ENCODE measurements at places on chromosomes 7 and 10.

DNA sequence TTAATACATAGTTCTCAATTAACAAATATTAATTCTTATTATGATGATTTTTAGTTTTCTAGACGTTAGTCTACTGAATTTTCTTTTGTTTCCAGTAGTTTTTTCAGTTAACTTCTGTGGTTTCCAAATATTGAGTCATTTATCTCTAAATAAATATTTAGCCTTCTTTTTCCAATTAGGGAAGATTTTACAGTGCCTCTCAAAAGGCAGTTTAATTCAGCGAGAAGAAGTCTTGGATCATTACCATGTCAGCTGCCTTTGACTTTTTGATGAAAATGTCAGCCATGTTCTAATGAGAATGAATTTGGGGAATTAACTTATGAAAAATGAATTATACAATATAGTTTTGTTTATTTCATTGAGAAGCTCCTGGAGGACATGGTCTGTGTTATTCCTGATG lies 90.0 kb downstream of the CDK14 start:
- no peak for DNase-seq

DNA sequence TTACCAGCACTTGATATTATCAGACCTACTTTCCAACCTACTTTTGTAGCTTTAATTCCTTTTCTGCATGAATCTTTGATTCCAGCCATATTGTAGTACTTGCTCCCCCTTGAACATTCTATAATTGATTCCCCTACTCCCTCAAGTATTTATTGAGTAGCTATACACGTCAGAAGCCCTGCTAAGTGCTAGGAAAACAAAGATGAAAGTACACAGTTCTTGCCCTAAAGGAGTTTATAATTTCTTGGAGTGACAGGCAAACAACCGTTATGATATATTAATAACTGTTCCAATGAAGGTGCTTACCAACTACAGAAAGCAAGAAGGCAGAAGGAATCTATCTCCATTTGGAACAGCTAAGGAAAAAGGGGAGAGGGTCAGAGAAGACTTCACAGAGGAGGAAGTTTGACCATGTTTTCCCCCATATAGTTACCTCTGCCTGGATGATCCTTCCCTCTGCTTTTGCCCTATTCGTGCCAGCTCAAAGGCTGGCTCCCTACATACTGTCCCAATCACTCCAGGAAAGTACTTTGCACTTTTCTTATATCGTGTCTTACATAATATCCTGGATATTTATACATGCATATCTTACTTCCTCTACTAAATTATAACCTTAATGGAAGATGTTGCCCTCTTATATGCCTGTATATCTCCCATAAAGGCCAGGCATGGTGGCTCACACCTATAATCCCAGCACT lies 54.7 kb downstream of the SCD start:
- DNase-seq, result no peak

DNA sequence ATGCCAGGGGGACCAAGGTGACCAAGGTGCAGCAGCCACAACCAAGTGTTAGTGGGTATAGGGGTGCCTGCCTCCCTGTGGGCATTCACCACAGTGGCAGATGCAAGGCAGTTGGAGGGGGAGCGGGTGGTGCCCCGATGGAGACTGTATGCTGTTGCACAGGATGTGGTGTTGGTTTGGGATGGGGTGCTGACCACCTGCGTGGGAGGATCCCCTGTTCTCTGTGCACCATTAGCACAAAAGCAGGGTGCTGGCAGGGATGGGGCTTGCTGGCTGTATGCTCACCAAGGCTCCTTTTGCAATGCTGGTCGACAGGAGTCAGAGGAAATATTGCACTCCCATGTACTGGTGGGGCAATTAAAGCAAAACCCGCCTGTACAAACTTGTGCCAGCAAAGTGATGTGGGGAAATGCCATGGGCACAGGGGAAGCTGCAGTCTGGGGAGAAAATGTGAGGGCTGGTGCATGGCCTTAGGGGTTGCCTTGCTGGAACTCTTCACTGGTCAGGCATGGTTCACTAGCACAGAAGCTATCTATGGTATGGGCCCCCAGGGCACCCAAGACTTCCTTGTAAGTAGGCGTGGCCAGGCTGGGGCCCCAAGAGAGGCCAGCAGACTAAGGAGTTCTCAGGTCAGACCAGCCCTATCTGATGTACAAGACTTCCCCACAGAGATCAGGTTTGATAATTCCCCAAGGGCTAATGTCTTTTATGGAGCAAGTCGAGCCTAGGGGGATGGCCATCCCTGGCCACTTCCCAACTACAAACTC lies 51.9 kb upstream of the GNAT3 start:
- no peak for DNase-seq

DNA sequence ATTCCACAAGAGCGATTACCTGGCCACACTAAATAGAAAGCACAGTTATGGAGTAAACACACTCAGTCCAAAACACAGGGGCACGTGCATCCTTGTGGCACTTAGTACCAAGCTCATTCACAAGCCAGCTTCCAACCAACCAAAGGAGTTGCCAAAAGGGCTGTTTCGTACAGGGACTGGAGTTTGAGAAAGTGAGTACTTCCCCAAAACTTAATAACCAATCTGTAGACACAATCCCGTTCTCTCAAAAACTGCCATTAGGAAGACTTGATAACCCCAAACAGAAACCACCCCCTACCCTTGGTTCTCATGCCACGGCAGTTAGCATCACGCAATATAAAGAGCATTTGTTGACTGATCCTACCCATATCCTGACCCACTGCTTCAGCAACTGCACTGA lies 166.2 kb upstream of the ASAH2 start:
- DNase-seq, result peak; percentile 44

DNA sequence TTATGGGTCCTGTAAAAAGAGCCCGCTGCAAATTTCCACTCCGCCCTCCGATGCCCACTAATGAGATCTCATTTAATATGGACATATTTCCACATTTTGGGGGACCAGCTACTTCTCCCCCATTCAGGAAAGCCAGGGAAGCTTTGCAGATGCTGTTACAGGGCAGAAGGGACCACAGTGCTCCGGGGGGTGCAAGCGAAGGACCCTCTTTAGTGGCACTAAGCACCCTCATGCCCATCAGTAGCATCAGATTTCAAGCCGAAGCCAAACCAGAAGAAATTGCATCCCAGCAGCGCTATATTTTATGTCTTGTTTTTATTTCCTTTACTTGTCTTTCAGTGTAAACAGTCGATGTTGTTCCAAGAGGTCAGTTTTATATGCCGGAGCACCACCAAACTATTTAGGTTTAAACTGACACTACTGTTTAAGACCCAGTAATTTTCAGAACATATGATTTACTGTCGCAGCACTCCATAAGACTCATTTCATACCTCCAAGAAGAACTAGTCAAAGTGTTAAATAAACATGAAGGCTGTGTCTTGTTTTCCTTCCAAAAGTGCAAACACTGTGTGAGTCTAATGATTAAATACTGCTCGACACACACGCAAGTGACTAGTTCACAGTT lies 122.2 kb upstream of the MGMT start:
- DNase-seq, result no peak

DNA sequence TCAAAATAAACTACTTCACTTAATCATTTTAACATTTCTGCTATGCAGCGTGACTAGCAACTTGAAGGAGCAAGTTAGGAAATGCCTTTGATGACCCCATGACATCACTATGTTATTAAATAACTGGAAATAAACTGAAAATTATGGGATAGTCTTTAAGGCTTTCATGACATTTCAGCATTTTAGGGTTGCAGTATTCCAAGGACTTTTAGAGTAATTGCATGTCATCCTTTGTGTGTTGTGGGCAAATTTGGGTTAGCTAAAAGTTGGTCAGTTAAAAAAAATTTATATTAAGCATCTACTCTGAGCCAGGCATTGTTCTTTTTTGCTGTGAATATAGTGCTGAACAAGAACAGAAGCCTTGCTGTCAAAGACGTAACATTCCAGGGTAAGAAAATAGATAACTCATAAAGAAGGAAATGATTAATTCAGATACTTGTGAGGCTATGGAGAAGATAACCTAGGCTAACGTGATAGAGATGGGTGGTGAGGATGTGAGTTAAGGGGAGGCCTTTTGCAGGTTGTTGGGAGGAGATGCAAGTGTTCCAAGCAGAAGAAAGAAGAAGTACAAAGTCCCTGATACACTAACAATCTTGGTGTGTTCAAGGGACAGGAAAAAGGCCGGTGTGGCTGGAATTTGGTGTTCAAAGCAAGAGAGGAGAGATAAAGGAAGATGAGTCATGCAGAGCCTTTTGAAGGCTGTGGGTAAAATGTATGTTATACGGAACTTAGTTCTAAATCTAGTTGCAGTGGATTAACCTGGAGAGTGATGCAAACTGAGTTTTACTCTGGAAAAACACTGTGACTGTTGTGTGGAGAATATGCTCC lies 610.2 kb downstream of the AUTS2 start:
- no peak for DNase-seq

- no peak for DNase-seq
Observed at GRCh38 chr7:81583882-81584533, 185.8 kb downstream of the HGF start.

GRCh38 chr10:124403548-124403947 lies 15.2 kb downstream of the OAT start:
- DNase-seq, result peak; percentile 99

DNA sequence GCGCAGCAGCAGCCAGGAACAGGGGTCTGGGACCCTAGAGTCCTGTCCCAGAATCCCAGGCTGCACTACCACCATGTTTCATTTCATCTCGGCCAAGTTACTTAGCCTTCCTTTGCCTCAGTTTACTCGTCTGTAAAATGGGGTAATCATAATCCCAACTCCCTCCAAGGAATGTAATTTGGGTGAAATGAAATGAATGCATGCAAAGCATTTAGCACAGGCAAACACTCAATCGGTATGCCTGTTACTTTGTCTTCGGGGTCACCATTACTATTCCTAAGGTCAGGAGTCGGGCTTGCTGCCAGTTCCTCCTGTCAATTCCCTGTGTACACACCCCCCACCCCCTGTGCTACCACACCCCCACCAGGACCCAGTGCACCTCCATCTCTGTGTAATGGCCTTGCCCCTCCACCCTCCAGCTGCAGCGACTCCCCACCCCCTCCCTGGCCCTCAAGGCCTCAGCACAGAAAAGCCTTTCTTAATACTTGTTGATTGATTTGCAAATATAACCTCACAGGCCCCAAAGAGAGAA lies 1.7 kb downstream of the TNS3 start:
- DNase-seq, result no peak

DNA sequence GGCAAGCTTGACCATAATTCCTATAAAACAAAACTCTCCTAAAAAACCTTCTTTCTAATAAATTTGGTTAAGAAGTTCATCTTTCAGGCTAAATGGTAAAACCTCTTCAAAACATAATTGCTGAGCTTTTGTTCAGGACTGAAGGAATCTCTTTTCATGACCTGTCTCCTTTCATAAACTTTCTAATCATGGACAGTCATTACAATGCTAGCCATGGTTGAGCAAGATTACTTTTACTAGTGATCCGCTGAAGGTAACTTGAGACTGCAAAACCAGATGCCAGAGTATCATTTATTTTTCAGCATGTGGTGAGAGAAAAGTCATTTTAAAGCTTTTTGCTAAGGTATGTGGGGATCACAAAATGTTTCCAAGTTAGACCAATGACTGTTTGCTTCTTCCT lies 186.4 kb upstream of the RHOBTB1 start:
- DNase-seq, result no peak

DNA sequence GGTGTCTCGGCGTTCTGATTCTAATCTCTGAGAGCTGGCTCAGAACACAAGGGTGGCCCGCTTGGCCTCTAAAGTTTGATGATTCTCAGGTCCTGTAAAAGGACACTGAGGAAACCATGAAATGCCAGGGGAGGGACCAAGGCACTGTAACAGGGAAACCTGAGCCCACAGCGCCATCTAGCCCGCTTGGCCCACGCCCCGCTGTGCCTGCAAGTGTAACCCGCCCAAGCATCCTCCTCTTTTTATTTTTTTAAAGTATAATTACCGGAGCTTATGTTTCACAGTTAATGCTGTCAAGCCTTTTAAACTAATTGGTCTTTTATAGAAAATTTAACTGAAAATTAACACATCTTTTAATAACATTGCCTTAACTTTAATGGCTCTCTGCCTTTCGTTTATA lies 734.7 kb downstream of the KCNMA1 start:
- peak; percentile 42 for DNase-seq

DNA sequence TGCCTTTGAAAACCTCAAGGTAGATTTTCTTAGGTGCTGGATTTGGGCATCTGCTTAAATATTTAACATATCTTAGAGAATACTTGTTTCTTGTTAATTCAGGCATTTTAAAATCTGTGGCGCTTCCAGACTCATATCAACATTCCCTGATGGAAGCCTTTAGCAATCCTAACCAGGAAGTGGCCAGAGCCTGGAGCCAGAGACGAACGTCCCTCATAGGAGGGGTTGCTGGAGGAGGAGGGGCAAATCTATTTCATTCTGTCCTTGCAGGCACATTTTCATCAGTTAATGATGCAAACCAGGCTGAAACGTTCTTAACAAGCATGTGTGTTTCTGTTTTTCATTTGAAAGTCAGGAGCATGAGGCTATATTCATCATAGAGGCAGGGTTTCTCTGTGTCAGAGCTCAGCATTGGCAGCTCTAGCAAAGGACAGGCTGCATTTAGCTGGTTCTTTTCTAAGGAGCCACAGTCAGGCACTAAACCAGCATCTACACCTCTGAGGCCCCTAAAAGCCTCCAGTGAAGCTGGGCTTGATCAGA lies 17.8 kb upstream of the IFIT2 start:
- DNase-seq, result no peak

GRCh38 chr7:91883676-91884362 lies 3.3 kb upstream of the MTERF1 start:
- DNase-seq, result no peak

GRCh38 chr7:91843831-91844230 lies 36.7 kb downstream of the MTERF1 start:
- no peak for DNase-seq

GRCh38 chr7:11206177-11206899 lies 232.7 kb downstream of the PHF14 start:
- no peak for DNase-seq

- DNase-seq, result no peak
Observed at GRCh38 chr10:94397549-94398370, 4.6 kb upstream of the TBC1D12 start.

DNA sequence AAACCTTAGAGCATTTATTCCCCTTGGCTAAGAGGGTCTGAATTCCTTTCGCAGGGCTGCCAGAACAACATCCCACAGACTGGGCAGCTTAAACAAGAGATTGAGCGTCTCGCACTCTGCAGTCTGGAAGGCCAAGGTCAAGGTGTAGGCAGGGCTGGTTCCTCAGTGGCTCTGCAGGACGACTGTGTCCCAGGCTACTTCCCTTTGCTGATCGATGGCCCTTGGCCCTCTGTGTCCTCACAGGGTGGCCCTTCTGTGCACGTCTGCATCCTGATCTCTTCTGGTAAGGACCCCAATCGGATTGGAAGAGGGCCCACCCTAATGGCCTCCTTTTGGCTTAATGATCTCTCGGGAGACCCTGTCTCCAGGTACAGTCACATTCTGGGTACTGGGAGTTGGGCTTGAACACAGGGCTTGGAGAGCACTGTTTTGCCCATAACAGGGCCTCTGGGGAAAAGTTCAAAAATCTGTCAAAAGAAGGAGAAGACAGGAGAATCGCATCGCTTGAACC lies 35.1 kb upstream of the DNAJB6 start:
- DNase-seq, result no peak

DNA sequence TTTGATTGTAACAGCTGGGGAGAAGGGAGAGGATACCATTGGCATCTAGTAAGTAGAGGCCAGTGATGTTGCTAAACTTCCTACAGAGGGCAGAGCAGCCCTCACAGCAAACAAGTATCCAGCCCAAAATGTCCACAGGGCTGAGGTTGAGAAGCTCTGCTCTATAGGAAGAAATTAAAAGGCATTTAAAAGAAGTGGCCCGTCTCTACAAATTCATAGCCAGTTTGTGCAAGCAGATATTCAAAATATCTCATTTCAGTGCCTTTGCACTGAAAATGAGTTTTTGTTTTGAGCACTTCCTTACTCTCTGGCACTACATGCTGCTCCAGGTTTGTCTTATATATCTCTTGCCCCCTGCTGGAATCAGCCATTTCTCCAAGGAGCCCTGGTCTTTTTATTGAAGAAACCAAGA lies 330.0 kb downstream of the BBS9 start:
- DNase-seq, result peak; percentile 25
